ENCODE measurements at places on chromosomes 4 and X.
A peak's percentile ranks its signal among the peaks of the same experiment; 100 is the strongest.

GRCh38 chr4:152979731-152980330 is 43.7 kb downstream of the FHDC1 start:
- no peak for DNase-seq

DNA sequence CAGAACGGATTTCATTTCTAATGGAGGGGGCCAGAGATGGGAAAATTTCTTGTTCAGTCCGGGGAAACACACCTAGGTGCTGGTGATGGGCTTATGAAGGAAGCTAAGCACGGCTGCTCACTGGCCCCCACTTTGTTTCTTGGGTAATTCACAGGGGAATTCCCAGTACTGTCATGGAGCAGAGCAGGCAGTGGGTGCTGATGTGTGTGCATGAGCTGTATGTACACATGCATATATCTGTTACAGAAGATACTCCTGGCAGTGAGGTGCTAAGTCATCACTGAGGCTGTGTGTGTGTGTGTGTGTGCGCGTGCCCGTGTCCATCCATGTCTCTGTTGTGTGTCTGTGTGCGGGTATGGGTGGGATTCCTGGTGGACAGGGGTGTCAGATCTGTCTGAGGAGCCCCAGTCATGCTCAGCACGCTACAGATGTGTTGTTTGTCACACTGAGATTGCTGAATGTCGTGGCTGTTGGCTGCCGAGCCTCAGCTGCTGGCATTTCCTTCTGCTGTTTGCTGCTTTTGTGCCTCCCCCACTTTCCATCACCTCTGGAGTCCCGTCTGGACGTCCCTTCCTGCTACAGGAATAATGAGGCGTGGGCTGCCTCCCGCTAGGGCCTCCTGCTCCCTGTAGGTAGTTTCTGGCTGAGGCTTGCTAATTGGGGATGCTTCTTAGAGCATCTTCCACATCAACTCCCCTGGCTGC is 53.3 kb downstream of the JADE1 start:
- DNase-seq, result no peak

DNA sequence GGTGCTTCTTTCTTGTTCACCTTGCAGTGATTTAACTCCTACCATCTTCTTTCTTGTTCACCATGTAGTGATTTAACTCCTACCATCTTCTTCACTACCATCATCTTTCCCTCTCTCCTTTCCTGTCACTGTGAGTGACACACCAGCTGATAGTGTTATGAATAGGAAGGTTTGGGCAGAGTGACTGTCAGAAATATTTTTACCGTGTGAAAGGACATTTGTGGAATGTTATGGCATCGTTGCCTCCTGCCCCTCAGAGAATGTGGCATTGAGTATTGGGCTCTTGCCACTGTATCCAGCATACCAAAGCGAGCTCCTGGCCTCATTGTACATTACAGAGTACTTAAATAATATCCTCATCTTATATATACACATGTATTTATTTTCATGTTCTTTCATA is 90.8 kb upstream of the AMOT start:
- no peak for DNase-seq

GRCh38 chr4:126784966-126785580 is 847.7 kb upstream of the INTU start:
- DNase-seq, result no peak

GRCh38 chrX:136493011-136493410 is 4.4 kb upstream of the HTATSF1 start:
- no peak for DNase-seq

DNA sequence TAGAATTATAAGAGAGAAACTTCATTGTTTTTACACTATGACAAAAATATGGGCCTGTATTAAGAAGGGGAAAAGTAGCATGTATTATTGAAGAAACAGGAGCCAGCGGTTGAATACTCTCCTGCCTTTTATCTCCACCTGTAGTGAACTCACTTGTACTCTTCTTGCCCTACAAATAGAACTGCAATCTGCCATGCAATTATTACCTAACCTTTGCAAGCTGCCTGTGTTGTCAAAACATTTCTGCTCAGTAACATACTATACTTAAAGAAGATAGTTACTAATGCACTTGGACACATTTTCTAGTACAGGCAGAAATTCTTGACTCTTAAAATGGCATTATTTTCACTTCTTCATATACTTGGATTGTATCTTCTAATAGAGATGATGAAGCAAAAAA is 818.4 kb upstream of the GRID2 start:
- no peak for DNase-seq

DNA sequence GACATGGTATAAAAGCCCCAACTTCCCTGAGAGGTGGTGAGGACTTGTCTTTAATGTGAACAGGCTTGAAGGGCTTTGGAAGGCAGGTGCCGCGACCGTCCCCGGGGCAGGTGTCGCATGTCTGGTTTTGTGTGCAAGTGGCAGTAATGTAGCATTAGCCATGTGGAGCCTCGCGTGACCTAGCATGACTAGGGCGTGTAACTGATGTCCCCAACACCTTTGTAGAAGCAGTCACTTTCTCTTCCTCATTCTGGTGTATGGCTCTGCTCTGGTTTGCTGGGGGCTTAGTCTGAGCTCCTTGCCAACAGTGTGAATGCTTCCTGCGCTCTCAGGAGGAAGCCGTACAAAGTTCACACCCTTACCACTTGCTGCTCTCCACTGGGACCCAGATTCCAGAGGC is 145.7 kb downstream of the AMMECR1 start:
- DNase-seq, result no peak

DNA sequence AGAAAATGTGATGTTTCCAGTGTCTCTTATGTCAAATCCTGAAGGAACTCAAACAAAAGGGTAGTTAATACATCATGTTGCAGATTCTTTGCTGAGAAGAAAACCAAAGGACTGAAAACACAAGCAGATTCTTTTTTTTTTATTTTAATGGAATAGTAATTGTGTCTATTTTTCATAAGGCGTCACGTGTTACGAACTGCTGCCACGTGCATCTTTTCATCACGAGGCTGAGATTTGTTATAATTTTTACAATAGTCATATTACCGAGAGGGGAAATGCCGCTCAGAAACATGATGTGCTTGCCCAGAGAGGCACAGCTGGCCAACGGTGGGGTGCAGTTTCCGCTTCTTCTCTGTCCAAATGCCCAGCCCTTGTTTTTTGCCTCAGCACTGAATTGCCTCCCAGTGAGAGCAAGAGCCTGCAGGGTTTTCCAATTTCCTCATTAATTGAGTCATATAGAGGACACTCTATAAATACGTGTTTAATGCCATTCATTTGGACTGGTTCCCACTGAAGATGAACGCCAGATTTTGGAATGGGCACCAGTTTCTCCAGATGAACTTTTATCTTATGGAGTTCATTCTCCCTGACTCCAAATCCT is 225.3 kb downstream of the STK32B start:
- DNase-seq, result no peak

DNA sequence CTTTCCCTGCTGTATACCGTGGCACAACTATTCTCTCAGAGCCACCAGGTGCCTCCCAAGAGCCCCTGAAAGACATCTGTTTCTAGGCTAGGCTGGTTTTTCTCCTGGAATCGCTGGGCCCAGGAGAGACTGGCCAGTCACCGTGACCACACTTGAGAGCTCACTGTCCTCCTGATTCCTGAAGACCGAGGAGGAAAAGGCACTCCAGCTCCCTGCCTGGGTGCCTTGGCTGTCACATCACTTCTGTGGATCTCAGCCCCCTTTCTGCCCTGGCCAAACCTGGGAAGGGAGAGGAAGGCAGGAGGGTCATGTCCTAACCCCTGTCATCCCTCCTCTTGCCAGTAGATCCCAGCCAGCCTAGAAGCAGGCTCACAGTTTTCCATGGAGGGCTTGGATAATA is 54.7 kb upstream of the LAS1L start:
- DNase-seq, result no peak

GRCh38 chrX:23838953-23839352 is 56.0 kb downstream of the SAT1 start:
- no peak for DNase-seq

- DNase-seq, result no peak
Observed at GRCh38 chrX:28709421-28709820, 122.2 kb downstream of the IL1RAPL1 start.

DNA sequence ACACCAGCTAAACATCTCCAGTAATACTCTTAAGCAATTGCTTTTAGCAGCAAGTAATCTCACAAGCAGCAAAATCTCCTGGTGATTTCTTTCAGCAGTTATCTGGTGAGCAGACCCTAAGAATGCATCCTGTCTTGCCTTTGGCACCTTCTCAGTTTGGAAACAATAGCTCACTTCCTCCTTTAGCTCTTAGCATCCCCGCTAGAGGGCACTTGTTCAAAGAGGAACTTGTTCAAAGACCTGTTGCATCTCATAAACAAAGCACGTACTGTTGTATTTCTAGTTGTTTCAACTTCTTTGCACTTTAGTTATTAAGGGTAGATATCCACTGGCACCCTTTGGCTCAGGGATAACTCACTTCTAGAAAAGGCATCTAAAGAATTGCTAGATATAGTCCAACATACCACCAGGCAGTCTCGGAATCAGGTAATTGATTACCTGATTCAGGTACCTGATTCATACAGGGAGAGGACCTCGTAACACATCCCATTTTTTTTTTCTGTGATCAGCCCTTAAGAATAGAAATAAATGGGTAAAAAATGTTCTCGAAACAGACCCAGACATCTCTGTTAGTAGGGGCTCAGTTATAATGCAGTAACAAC is 81.9 kb upstream of the QRFPR start:
- DNase-seq, result peak; percentile 7

DNA sequence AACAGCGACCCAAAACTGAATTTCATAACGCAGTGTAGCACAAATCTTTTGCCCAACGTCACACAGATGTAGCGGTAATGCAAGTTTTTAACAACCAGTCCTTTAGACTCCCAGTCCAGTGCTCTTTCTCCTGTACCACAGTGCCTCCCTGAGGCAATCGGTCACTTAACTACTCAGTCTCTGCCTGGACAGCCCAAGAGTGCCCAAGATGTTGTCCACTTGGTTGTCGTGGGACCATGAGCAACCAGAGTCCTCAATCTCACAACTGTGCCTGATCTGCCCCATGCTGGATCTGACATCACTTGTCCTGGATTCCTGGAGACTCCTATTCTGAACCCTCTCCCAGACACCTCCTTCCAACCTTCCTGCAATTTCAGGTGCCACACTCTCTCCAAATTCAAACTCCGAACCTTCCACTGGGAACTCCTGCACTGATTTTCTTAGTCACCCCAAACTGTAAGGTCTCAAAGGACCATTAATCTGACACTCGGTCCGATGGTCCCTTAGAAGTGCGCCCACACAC is 702 bp downstream of the MMGT1 start:
- no peak for DNase-seq

DNA sequence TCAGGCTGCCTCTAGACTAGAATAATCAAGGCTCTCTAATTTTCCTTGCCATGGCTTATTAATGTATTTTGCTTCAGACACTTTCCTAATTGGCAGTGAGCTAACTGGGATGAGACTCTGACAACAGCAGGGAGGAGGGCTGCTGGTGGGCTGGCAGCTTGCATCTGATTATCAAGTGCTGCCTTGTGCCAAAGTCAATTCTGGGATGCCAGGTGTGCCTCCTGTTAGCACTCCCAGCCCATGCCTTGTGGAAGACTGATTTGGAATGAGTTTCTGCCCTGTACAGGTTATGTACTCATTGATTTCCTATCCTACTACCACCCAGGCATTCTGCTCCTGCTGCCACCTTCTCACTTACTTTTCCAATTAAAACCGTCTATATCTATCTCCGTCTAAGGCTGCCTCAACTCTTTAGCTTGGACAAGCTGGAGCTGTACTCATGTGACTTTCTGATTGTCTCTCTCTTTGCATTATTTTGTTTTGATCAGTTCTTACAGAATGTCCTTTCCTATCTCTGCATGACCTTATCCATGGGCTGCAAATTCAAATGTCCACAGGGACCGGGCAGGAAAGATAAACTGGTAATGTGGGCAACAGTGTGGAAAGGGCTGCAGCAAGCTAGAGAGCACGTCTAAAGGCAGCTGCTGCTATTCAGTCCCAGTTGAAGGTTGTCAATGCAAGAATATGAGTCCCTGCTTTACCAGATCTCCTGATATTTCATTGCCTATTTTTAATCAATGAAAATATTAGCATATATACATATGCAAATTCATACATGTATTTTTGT is 112.6 kb downstream of the GABRA2 start:
- DNase-seq, result no peak

GRCh38 chrX:17549107-17549651 is 174.2 kb downstream of the NHS start:
- DNase-seq, result no peak

DNA sequence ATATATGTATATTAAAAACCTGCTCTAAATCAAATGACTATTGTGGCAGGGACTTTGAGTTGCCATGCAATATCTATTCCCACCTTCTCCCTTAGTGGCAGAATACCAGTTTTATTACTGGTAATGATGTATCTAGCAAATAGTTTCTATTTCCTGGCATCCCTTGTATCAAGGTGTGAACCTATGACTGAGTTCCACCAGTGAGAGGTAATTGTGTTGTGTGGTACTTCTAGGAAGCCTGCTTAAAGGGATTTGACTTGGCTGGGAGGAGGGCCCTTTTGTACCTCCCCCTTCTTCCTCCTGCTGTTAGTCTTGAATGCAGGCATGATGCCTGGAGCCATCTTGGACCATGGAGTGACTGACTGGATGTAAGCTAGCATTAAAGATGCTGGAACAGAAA is 65.4 kb upstream of the DYNLT3 start:
- no peak for DNase-seq

DNA sequence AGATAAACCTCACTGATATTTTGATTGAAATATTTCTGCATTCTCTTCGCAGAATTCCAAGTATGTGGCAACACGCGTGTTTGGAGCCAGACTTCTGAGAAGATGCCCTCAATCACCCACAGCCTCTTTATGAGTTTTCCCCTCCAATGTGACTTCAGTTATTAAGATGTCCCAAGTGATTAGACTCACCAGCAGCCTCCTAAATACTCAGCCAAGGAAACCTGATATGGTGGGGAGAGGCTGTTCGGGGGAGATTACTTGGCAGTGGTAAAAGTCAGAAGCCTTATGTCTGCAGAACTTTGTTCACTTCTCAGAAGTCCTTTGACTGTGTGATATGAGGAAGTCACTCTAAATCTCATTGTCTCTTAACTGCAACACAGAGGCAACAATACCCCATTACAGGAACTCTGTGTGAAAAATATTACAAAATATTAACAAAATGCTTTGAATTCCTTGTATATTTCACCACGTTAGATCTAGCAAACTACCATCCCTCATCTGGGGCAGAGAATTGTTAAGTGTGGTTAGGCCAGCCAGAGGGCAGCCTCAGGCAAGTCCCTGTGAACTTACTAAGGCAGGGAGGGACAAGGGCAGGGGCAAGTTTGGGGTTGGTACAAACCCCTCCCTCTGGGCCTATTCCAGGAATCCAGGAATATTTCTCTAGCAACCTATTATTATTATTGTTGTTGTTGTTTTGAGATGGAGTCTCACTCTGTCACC is 151.4 kb upstream of the USP9X start:
- no peak for DNase-seq

DNA sequence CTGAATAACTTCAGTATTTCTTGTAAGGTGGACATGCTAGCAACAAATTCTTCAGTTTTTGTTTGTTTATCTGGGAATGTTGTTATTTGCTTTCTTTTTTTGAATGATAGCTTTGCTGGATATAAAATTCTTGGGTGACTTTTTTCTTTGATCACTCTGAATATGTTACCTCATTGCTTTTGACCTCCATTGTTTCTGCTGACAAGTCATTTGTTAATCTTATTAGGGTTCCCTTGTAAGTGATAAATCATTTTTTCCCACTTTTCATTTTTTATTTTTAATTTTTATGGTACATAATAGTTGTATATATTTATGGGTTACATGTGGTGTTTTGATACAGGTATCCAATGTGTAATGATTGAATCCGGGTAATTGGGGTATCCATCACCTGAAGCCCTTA is 6.7 kb upstream of the RAB39B start:
- no peak for DNase-seq
